ENCODE measurements at places on chromosomes 2 and 18.

- DNase-seq, result no peak
Measured at GRCh38 chr2:136183097-136183496, 65.1 kb upstream of the CXCR4 start.

DNA sequence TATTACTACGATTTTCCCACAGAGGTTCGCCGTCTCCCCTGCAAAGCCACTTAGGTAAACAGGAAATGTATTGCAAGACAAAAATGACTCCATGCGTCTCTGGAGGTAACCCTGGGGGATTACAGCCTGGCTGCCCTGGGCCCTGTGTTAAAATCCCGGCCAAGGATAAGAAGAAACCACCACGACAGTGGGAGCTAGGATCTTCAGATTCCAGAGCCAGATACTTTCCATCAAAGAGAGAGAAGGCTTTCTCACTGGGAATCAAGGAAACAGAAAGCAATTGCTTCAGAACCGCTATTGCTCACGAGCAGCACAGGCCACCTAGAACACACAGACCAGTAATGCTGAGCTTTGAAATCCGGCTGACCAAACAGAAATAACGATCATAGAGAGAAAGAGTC, 97.9 kb upstream of the ZNF516 start:
- no peak for DNase-seq

- DNase-seq, result no peak
Measured at GRCh38 chr2:1647417-1648240, 96.7 kb downstream of the PXDN start.

- no peak for DNase-seq
Measured at GRCh38 chr18:13613099-13613498, 113.3 kb downstream of the FAM210A start.

GRCh38 chr2:101205521-101206479, 46.9 kb upstream of the CNOT11 start:
- DNase-seq, result no peak

DNA sequence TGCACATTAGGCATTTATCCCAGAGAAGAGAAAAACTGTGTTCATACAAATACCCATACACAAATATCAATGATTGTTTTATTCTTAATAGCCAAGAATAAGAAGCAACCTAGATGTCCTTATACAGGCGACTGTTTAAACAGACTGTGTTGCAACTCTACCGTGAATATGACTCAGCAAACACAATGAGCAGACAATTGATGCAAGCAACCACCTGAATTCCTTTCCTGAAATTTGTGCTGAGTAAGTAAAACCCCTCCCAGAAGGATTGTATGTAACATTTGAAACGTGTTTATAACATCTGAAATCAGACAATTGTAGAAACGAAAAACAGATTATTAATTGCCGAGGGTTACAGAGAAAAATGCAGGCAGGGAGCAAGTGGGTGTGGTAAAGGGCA, 621.9 kb upstream of the SOX11 start:
- no peak for DNase-seq

Data from nucleus accumbens (tissue), 56 donors.